ENCODE measurements at places on chromosomes 12 and 14. TPM values are rescaled to one million over a fixed set of nuclear protein-coding genes. Genes with fewer than 3 reads are reported as not detected.

CARMIL3 gene
- total RNA-seq = 13.0 TPM

DNA sequence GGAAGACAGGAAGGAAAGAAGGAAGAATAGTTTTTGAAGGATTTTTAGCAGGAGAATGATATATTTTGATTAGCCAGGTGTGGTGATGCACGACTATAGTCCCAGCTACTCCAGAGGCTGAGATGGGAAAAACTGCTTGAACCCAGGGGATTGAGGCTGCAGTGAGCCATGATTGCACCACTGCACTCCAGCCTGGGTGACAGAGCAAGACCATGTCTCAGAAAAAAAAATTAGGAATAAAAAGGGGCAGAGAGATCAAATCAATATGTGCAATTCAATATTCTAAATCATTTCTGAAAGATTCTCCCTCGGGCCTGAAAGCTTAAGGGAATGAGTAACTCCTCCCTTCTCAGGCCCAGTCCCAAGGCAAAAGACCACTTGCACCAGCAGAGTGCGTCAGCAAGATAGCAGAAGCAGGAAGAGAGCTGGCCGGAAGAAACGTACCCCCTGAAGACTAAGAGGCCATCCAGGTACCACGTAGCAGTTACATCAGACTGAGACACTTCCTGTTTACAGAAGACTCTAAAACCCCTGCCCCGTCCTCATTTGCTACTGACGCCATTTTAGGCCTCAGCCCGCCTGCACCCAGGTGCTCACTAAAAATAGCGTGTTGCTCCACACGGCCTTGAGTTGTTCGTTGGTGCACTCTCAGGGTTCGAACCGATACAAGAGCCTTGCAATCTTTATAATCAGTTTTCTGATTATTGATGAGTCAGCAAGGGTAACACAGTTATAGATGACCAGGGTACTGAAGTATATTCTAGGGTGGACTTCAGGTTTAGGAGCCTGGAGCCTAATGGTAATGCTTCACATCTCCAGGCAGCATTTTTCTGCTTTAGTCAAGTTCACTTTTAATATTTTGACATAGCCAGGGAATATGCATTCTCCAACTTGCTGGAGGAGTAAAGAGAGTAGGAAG is 57.7 kb upstream of the CSRP2 start:
- no peak for DNase-seq
- no peak overlapping the region for H3K27ac ChIP-seq
- H3K4me3 ChIP-seq = no peak overlapping the region
- H3K36me3 ChIP-seq = 0 out of 2 replicates have a peak, but pooled peaks cover 2% of the 10 kb centered on the region
- peaks cover 17% of the 10 kb centered on the region for H3K4me1 ChIP-seq
- H3K27me3 ChIP-seq = no peaks in the 10 kb centered on the region

PTGER2 gene
- total RNA-seq = 0.92 TPM

ASIC1 gene
- total RNA-seq = 4.5 TPM

ISCA2 gene
- total RNA-seq = 50.1 TPM

GRCh38 chr12:56346675-56347074 is 8.0 kb downstream of the IL23A start:
- H3K27me3 ChIP-seq = no peaks in the 10 kb centered on the region
- DNase-seq = peak; percentile 62
- no peak overlapping the region for H3K4me3 ChIP-seq
- peak overlapping the region; percentile 60 for H3K27ac ChIP-seq
- peaks cover 55% of the 10 kb centered on the region for H3K36me3 ChIP-seq
- no peaks in the 10 kb centered on the region for H3K4me1 ChIP-seq

PTHLH gene
- not detected for total RNA-seq

BICDL1 gene
- total RNA-seq = 23.1 TPM

All from WTC11 (cell line).